Liver (tissue), 10 donors: ENCODE measurements at places on chromosomes 5 and 9. TPM values are rescaled to one million over a fixed set of nuclear protein-coding genes. Genes with fewer than 3 reads are reported as not detected.

- H3K4me3 ChIP-seq: no peak overlapping the region
- H3K27ac ChIP-seq: no peak overlapping the region
- H3K27me3 ChIP-seq: no peaks in the 10 kb centered on the region
- no peaks in the 10 kb centered on the region for H3K4me1 ChIP-seq
- H3K36me3 ChIP-seq: no peaks in the 10 kb centered on the region
- no peak for DNase-seq
These were observed 188.8 kb downstream of the MTRR start for GRCh38 chr5:8057769-8058168.

- no peak for DNase-seq
- no peak overlapping the region for H3K4me3 ChIP-seq
- no peaks in the 10 kb centered on the region for H3K36me3 ChIP-seq
- no peak overlapping the region for H3K27ac ChIP-seq
- H3K4me1 ChIP-seq: no peaks in the 10 kb centered on the region
These were observed 293.0 kb downstream of the SPOCK1 start for GRCh38 chr5:137206030-137206715.

DNA sequence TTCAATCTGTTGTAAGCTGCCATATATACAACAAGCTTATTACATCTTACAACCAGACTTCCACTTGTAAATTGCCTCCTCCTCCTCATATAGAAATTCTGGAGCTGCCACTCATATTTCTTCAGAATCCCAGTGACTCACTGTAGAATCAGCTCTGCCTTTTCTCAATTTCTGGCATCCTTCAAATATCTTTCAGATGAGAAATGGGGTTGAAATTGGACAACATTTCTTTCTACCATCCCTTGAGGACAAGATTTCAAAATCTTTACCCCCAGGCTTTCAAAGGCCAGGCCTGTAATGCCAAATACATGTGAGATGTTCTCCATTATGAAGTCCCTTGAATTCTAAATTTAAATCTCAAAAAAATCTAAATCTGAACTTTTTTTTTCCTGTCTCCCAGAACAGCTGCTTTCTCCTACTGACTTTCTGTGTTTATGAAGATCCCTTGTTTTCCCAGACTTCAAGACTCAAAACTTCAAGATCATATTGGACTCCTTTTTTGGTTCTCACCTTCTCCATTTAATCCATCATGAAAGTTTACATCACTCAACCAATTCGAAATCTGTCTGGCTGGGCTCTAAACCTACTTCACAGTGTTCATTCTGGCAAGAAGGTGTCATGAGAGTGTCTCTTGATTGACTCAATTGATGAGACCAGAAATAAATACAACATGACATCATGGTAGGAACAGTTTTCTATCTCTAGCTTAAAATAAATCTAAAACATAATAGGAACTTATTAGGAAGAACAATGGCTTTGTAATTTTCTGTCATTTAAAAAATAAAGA lies 109.8 kb downstream of the HMHB1 start:
- H3K36me3 ChIP-seq: no peaks in the 10 kb centered on the region
- no peak overlapping the region for H3K4me3 ChIP-seq
- DNase-seq: no peak
- no peaks in the 10 kb centered on the region for H3K27me3 ChIP-seq
- H3K27ac ChIP-seq: no peak overlapping the region

GRCh38 chr5:17907094-17907493 lies 272.8 kb downstream of the TAF11L14 start:
- no peak overlapping the region for H3K27ac ChIP-seq
- no peaks in the 10 kb centered on the region for H3K27me3 ChIP-seq
- H3K36me3 ChIP-seq: no peaks in the 10 kb centered on the region

GRCh38 chr5:107670087-107670931 lies 428 bp downstream of the EFNA5 start:
- peaks cover 9% of the 10 kb centered on the region for H3K27me3 ChIP-seq
- no peaks in the 10 kb centered on the region for H3K36me3 ChIP-seq
- no peak overlapping the region for H3K27ac ChIP-seq
- peak overlapping the region; percentile 72 for H3K4me3 ChIP-seq
- peaks cover 42% of the 10 kb centered on the region for H3K4me1 ChIP-seq

GRCh38 chr5:33994845-33995244 lies 10.4 kb upstream of the SLC45A2 start:
- DNase-seq: no peak
- no peaks in the 10 kb centered on the region for H3K27me3 ChIP-seq
- H3K36me3 ChIP-seq: no peaks in the 10 kb centered on the region
- H3K4me3 ChIP-seq: no peak overlapping the region
- no peak overlapping the region for H3K27ac ChIP-seq

- H3K4me3 ChIP-seq: no peak overlapping the region
- no peaks in the 10 kb centered on the region for H3K4me1 ChIP-seq
- no peaks in the 10 kb centered on the region for H3K27me3 ChIP-seq
- H3K36me3 ChIP-seq: no peaks in the 10 kb centered on the region
These were observed 374.2 kb downstream of the PDE4D start for GRCh38 chr5:59519338-59519737.

- H3K27me3 ChIP-seq: no peaks in the 10 kb centered on the region
- H3K36me3 ChIP-seq: no peaks in the 10 kb centered on the region
- no peak overlapping the region for H3K27ac ChIP-seq
These were observed 2.7 kb upstream of the PURA start for GRCh38 chr5:140111011-140111858.

- H3K36me3 ChIP-seq: no peaks in the 10 kb centered on the region
- no peak for DNase-seq
- H3K27ac ChIP-seq: no peak overlapping the region
- no peaks in the 10 kb centered on the region for H3K27me3 ChIP-seq
- no peaks in the 10 kb centered on the region for H3K4me1 ChIP-seq
- no peak overlapping the region for H3K4me3 ChIP-seq
These were observed 412.7 kb downstream of the EFNA5 start for GRCh38 chr5:107257885-107258520.

DNA sequence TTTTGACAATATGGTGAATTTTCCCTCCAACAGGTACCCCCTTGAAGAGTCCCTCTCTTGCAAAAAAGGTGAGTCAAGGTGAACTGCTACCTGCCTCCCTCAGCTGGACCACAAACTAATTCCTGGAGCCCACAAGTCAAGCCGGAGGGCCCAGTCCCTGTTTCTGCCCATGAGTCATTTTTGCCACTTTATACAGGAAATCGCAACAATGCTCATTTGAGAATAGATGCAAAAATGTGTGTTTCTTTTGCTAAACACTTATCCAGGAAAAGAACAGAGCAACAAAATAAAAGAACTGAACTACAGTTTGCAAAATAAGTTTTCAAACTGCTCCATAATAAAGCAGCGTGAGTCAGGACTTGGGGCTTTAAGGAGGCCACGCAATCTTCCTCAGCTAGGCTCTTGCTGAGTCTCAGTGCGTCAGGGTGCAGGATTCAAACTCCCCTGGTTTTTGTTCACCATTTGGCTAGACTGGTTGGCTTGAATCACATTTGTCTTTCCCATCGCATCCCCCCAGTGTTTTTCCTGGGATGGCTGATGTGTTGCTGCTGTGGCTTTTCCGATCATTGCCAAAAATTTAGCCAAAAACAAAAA lies 102.7 kb downstream of the GOLPH3 start:
- H3K36me3 ChIP-seq: no peaks in the 10 kb centered on the region
- DNase-seq: no peak
- H3K4me3 ChIP-seq: no peak overlapping the region
- no peaks in the 10 kb centered on the region for H3K27me3 ChIP-seq
- no peaks in the 10 kb centered on the region for H3K4me1 ChIP-seq

DNA sequence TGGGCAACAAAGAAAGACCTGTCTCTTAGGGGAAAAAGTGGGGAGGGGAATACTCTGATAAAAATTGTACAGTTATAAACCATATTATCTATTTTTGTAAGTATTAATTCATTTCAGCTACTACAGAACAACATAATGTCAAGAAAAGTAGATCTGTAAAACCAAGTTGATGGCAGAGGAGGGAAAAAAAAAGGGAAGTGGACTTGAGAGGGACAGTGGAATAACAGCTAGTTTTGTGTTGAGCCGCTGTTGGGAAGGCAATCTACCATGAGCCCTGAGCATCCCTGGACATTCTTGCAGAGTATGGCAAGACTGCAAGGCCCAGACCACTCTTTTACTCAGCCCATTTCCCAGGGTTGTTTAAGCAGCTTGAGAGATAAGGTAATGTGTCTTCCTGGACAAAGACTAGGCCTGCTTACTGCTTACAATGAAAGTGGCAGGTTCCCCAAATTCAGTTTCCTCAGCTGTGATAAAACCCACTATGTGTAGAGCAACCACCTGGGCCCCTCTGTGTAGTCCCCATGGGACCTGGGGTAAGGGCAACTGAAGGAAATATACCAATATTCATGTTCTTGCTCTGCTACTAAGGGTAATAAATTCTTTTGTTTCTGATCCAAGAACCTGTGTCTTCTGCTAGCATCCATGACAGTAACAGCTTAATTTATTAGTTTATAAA lies 25.0 kb downstream of the CEP120 start:
- no peaks in the 10 kb centered on the region for H3K4me1 ChIP-seq
- no peaks in the 10 kb centered on the region for H3K27me3 ChIP-seq
- peaks cover 4% of the 10 kb centered on the region for H3K36me3 ChIP-seq
- no peak overlapping the region for H3K27ac ChIP-seq
- no peak overlapping the region for H3K4me3 ChIP-seq

- no peaks in the 10 kb centered on the region for H3K36me3 ChIP-seq
- peaks cover 8% of the 10 kb centered on the region for H3K4me1 ChIP-seq
- peak overlapping the region; percentile 78 for H3K27ac ChIP-seq
- H3K27me3 ChIP-seq: no peaks in the 10 kb centered on the region
- H3K4me3 ChIP-seq: peak overlapping the region; percentile 71
These were observed 684 bp downstream of the TOR1B start for GRCh38 chr9:129803676-129804060.

GRCh38 chr9:11086561-11086960 lies 473.8 kb upstream of the PTPRD start:
- H3K36me3 ChIP-seq: no peaks in the 10 kb centered on the region
- H3K4me3 ChIP-seq: no peak overlapping the region
- no peak overlapping the region for H3K27ac ChIP-seq
- H3K4me1 ChIP-seq: no peaks in the 10 kb centered on the region
- no peak for DNase-seq
- no peaks in the 10 kb centered on the region for H3K27me3 ChIP-seq

DNA sequence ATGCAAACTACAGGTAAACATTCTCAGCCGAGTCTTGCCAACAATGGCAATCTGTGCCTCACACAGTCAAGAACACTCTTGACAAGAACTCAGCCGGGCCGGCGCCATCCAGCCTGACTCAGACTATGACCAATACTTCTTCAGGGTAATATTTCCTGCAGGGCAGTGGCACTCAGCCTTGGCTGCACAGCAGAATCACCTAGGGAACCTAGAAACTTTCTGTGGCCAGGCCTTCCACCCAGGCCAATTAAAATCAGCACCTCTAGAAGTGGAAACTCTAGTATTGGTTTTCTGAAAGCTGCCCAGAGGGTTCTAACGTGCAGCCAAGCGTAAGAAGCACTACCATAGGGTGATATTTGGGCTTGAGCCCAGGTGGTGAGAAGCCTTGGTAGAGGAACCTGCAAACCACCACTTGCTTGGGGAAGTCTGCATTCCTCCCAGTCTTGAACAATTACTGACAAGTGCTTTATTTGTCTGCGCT lies 120.6 kb downstream of the TTLL11 start:
- no peaks in the 10 kb centered on the region for H3K36me3 ChIP-seq
- no peak overlapping the region for H3K4me3 ChIP-seq
- peaks cover 10% of the 10 kb centered on the region for H3K4me1 ChIP-seq
- no peak overlapping the region for H3K27ac ChIP-seq
- DNase-seq: no peak
- no peaks in the 10 kb centered on the region for H3K27me3 ChIP-seq

DNA sequence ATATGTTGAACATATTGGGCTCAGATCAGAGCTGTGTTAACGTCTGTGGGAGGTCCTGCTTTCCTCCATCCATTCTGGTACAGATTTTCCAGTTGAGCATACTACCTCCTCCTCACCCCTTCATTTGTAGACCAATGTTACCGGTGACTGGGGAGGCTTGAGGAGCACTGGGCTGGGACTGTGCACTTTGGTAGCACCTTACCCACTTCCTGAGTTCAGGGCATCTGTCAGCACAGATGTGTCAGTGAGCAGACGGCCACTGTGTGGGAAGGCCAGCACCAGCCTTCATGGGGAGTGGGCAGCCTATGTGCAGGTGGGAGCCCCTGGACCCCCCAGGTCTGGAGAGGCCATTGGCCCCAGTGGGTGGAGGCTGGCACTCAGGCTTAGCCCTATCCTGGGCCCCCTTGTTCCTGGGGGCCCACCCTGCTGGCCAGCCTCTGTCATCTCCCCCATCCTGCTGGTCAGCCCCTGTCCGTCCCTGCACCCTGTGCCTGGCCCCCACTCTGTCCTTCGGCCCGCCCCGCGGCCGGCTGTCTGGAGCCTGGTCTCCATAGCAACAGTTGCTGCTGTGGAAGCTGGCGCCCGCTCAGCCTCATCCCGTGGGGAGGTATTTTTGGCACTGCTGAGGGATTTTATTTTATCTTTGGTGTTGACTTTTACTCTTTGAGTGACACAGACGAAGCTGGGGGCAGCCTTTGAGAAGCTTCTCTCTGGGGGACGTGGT lies 21.3 kb downstream of the WNK2 start:
- no peaks in the 10 kb centered on the region for H3K27me3 ChIP-seq
- no peak overlapping the region for H3K27ac ChIP-seq
- no peak overlapping the region for H3K4me3 ChIP-seq
- DNase-seq: no peak
- H3K4me1 ChIP-seq: no peaks in the 10 kb centered on the region

GRCh38 chr5:36915653-36916052 lies 39.1 kb downstream of the NIPBL start:
- no peaks in the 10 kb centered on the region for H3K4me1 ChIP-seq
- H3K36me3 ChIP-seq: no peaks in the 10 kb centered on the region
- no peak overlapping the region for H3K4me3 ChIP-seq
- DNase-seq: no peak

GRCh38 chr9:89798547-89799120 lies 193.8 kb downstream of the GADD45G start:
- peaks cover 41% of the 10 kb centered on the region for H3K4me1 ChIP-seq
- no peaks in the 10 kb centered on the region for H3K27me3 ChIP-seq
- DNase-seq: no peak

- H3K27me3 ChIP-seq: no peaks in the 10 kb centered on the region
- no peak for DNase-seq
- H3K27ac ChIP-seq: no peak overlapping the region
- H3K4me3 ChIP-seq: no peak overlapping the region
- H3K36me3 ChIP-seq: no peaks in the 10 kb centered on the region
These were observed 13.2 kb downstream of the MROH2B start for GRCh38 chr5:41057940-41058339.

DNA sequence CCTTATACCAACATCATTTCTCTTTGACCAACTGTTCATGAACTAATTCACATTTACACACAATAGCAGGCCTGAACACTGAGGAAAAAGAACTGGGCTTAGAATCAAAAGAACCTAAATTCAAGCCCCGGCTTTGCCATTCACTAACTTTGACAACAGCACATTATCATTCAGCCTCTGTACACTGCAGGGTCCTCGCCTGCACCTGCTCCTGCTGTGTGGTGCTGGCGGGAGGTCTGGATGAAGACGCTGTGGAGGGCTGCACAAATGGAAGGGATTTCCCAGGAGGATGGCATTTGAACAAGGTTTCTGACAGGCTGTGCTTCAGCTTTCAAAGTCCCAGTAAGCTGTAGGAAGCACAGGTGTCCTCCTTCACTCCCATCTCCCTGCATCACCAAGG lies 151.2 kb downstream of the ZDHHC21 start:
- DNase-seq: no peak
- no peak overlapping the region for H3K4me3 ChIP-seq
- H3K4me1 ChIP-seq: no peaks in the 10 kb centered on the region
- H3K27ac ChIP-seq: no peak overlapping the region
- no peaks in the 10 kb centered on the region for H3K36me3 ChIP-seq

Gene SCGB3A2
- not detected for polyA plus RNA-seq

Gene PDE6A
- polyA plus RNA-seq: not detected

Gene FTMT
- polyA plus RNA-seq: not detected

Gene BSPRY
- polyA plus RNA-seq: 0.31 TPM

Gene KIAA0825
- 0.90 TPM for polyA plus RNA-seq

Gene ZFP37
- polyA plus RNA-seq: 0.46 TPM

Gene PAPPA
- 0.03 TPM for polyA plus RNA-seq

Gene CCIN
- not detected for polyA plus RNA-seq

Gene SPINK13
- not detected for polyA plus RNA-seq

Gene PCDHGA8
- 0.02 TPM for polyA plus RNA-seq

Gene ESM1
- polyA plus RNA-seq: 0.08 TPM

Gene GPR150
- 0.07 TPM for polyA plus RNA-seq
